ENCODE measurements at places on chromosomes 11 and 22.

DNA sequence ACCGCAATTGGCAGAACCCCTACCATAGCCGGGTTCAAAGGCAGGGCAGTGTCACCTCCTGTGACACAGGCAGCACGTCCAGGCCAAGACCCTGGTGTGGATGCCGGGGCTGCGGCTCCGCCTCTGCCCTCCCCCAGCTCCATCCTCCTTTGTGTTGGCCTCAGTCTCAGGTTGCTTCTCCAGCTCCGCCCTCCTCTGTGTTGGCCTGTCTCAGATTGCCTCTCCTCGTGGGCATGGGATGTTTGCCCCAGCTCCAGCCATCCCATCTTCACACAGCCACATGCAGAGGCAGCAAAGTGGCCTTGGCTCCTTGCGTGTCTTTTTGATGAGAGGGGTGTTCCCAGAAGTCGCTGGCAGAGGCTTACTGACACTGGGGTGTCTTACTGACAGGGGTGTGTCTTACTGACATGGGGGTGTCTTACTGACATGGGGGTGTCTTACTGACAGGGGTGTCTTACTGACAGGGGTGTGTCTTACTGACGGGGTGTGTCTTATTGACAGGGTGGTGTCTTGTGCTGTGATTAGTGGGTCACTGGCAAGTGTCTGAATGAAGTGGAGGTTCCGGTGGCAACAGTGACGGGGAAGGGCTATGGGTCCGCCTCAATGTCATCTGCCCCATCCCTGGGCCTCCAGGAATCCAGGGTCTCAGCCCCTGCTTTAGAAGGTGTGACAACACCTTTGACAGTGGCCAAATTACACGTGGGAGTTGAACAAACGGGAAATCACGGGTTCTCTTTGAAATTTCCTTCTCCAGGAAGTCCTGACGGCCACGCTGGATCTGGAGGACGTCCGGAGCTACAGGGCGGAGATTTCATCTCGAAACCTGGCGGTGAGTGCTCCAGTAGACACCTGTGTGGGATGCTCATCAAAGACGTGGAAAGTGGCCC lies 24.9 kb downstream of the NADSYN1 start:
- no peak for DNase-seq

GRCh38 chr11:71158936-71159335 lies 93.4 kb downstream of the SHANK2 start:
- DNase-seq: no peak

DNA sequence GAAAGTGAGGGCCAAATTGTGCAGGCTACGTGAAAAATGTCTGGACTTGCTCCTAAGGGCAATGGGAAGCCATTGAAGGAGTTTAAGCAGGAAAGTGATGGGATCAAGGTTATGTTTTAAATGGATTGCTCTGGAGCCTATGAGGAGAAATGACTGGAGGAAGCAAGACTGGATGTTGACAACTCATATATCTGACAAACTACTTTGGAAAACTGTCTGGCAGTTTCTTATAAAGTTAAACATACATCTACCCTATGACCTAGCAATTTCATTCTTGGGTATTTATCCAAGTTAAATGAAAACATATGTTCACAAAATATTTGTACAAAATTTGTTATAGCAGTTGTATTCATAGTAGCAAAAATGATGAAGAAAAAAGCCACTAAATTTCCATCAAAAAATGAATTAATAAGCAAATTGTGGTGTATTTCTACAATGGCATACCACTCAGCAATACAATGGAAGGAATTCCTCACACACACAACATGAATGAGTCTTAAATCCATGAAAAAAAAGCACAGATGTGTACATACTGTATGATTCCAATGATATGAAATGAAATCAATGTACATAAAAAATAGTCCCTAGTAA lies 24.1 kb downstream of the FZD4 start:
- DNase-seq: no peak

- no peak for DNase-seq
Measured at GRCh38 chr11:122820158-122820557, 18.1 kb upstream of the CRTAM start.

DNA sequence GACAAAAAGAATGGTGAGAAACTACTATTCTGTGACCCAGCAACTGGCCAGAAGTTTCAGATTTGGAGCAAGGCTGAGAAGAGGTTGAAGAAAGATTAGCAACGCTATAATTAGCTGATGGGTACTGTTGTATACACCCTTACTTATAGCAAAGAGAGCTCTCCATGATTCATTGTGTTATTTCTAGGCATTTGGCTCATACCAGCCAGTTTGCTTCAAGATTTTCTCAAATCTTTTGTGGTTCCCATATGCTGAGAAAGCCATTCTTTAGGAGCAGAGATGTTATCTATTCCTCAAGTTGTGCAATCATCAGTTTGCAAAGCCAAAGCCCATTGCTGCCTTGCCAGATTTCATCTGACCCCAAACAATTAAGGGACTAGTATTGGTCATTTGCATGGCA lies 179.4 kb downstream of the ETS1 start:
- no peak for DNase-seq

DNA sequence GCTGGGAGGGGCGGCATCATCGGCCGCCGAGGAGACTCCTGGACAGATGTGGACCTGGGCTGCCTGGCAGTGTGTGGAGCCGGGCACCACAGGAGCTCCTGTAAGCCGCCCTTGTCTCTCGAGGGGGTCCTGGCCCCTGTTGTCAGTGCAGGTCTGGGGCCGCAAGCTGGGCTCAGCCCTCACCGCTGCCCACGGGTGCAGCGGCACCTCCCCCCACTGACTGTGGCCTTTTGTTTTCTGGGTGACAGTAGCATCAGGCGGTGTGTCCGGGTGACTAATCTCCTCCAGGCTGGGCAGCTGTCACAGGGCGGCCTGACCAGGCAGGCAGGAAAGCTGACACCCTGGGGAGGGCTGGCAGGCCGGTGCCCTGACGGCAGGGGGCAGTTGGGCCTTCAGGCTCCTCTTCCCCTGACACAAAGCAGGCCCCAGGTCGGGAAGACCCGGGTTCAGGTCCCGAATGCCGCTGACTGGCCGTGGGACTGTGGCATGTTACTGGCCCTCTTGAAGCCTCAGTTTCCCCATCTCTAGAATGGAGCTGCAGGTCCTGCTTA lies 16.3 kb downstream of the DGKZ start:
- DNase-seq: no peak

- DNase-seq: no peak
Measured at GRCh38 chr11:116989184-116989583, 109.0 kb downstream of the SIK3 start.

DNA sequence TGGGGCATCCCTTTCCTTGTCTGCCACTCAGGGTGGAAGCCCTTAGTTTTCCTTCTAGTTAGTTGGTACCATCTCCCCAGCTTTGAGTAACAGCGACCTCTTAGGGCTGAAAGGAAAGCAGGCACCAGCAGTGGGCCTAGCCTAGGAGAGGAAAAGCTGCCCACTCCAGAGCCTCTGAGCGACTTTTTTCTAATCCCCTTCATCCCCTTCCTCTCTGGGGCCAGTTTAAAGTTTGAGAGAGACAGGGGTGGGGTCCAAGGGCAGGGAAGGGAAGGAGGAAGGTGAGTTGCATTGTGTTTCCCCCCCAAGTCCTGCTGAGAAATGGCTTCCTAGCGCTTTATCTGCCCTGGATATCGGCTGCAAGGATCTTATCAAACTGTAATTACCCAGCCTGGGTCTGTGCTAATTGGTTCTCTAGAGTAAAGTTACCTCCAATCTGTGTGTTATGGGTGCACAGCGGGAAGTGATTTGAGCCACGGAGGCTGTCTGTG lies 573.9 kb upstream of the CADM1 start:
- DNase-seq: no peak

DNA sequence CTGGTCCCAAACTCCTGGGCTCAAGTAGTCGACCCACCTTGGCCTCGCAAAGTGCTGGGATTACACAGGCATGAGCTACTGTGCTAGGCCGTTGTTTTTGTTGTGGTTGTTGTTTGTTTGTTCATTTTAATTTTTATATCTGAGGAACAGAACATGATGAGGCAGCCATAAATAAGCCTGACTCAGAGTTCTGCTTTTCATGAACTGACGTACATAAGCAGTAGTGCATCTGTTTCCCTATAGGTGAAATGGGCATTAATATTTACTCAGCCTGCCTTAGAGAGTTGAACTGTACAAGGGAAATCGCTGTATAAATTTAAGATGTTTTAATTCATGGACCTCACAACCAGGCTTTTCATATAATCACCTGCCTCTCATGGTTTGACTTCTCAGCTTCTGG lies 80.5 kb downstream of the PDHX start:
- no peak for DNase-seq

DNA sequence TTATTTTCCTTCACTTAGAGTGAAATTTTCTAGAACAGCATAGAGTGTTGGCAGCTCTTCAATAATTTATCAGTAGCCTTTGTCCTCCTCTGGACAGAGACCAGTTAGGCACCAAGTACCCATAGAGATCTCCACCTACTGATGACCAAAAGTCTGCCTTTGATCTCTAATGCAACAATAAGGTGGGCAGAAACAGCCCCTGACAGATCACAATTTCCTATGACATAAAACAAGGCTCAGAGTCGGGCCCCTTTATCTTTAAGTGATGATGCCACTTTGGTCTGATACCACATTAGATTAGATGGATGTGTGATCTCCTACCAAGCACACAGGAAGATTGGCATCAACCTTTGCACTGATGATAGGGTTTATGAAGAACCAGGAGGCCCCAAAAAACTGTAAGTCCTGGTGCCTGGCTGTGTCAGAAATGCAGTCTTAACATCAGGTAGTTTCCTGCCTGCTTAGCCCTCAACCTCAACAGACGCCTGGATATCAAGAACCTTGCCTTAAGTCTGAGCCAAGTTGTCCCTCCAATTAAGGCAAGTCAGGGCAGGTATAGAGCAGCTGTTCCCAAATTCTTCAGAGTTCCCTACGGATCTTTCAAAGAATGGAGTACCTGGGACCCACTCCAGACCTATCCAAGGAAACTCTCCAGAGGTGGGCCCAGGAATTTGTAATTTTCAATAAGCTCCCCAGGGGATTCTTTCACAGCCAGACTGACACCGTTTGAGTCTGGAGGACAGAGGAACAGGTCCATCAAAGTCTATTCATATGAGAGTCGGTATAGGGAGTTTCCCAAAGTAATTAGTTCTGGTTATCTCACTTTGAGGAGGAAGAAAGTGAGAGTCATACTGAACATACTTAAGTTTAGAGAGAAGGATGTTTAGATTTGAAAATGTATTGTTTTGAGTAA lies 30.6 kb upstream of the TMPRSS4 start:
- no peak for DNase-seq

- no peak for DNase-seq
Measured at GRCh38 chr11:36449561-36450096, 60.4 kb downstream of the TRAF6 start.

DNA sequence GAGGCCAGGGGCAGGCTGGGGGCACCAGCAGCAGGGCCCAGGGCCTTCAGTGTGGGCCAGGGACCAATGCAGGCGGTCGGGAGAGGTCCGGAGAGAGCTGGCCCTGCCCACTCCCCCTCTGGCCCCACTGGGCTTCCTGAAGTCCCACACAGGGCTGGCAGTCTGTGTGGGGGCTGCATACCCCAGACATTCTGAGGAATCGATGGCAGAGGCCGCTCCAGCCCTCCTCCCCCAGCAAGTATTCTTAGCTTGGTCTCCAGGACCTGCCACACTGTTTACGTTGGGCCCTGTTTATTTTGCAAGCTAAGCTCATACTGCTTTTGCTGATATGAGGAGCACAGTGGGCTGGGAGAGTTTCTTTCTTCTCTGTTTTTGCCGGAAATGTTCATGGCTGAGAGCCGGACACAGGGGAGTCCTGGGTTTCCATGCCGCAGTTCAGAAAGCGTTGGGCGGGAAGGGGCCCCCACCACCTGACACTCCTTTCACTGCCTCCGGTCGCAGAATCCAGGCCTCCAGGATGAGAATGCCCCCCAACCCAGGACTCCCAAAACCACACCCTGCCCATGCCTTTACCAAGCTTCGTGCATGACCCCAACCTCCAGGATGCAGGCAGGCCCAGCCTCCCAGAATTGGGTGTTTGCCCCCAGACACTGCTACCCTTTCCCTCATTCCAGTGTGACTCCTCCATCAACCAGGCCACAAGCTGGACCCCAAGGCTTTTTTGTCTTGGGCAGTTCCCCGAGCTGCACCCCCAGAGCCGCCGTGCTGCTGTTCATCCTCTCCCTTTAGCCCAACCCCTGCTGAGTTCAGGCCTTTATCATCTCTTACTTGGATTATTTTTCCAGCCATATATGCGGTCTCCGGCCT lies 81.8 kb upstream of the KCNQ1OT1 start:
- DNase-seq: no peak

GRCh38 chr11:85848006-85848405 lies 7.2 kb upstream of the CCDC83 start:
- no peak for DNase-seq

DNA sequence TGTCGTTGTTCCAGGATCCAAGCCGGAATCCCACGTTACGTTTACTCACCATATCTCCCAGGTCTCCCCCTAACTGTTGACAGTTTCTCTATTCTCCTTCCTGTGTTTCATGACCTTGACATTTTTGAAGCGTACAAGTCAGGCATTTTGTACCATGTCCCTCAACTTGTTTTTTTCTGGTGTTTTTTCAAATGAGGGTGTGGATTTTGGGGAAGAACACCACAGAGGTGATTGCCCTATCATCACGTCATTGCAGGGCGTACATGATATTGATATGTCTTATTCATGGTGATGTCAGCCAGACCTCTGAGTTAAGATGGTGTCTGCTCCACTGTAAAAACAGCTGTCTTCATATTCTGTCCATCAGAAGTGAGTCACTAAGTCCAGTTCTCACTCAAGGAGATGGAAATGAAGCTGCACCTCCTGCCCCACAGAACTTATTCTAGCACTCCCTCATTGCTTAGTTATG lies 28.3 kb upstream of the SOX10 start:
- DNase-seq: no peak

GRCh38 chr11:13065200-13065787 lies 56.2 kb downstream of the RASSF10 start:
- no peak for DNase-seq

GRCh38 chr11:106913141-106913540 lies 105.1 kb downstream of the GUCY1A2 start:
- DNase-seq: no peak

Measured in stimulated activated CD4-positive, alpha-beta T cell treated with anti-CD3 and anti-CD28 coated beads, Interleukin-2, amount 100 ng/mL, for 24 hours (primary cell).